A172 (cell line): ENCODE measurements at places on chromosomes 2 and 18. TPM values are rescaled to one million over a fixed set of nuclear protein-coding genes. Genes with fewer than 3 reads are reported as not detected.
A peak's percentile ranks its signal among the peaks of the same experiment; 100 is the strongest.

- no peak for DNase-seq
These were observed 2.6 kb upstream of the IMP4 start for GRCh38 chr2:130339885-130340745.

GRCh38 chr2:198408171-198408570 is 603.8 kb downstream of the PLCL1 start:
- DNase-seq, result no peak

DNA sequence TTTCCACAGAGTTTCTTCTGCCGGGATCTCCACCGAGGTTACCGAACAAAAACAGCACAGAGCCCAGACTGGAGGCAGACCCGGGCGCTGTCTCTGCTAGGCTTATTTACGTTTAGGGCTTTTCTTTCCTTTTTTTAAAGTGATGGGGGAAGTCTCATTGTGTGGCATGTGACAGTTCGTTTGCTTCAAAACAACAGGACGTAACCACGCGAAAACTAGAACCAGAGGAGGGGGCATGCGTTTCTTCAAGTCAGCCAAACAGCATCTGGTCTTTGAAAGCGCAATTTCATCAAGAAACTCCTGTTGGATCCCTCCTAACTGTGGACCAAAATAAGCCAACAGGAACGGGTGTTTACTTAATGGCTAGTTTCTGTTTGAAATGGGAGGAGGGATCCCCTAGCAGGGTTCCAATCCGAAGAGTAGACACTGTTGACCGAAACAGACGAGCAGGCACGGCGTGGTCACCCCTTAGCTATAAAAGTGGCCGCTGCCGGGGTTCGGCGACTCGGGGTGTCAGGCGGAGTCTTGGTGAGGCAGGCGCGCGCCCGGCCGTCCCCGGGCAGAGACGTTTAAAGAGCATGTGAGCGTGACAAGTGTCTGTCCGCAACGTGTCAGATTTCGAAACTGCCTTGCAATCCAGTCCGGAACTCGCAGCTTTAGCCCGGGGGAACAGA is 997 bp upstream of the TGIF1 start:
- no peak for DNase-seq

DNA sequence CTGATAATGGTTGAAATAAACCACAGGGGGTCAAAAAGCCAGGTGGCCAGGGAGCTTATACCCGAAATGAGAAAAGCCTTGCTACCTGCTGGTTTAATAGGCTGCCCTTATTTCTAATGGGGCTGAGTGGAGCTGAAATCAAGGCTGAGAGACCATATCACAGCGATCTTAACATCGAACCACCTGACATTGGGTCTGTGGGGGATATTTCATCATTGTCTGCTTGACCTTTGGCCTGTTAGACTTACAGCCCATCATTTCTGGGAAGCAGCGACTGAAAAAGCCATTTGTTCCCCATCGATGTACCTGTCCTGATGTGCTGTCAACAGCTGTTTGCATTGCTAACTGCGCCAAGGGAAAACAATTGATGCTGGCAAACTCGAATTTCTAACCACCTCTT is 199.7 kb upstream of the SLC14A2 start:
- DNase-seq, result no peak

DNA sequence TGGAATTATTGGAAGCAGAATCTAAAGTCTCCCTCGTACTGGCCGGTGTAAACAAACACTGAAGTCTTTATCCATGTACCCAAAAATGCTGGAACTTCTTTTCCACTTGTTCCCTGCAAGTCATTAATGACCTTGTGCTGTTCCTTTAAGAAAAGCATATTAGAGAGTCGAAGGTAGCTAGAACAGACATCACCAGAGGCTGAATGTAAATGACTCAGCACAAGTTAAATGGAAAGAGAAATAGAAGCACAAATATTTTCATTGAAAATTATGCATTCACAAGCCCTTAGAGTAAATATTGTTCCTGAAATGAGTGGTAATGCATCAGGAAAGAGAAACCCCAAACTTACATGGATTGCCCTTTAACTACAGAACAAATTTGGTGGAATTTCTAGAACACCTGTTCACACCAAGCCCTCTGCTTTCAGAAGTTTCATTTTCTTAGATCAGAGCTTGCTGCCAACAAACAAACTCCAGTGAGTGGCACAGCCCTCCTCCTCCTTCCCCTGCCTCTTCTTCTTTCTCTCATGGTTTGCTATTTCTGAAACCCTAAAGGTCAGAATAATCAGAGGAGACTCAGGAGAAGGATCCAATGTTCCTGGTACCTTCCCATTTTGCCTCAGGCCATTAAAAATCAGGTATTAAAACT is 264.3 kb downstream of the TXNL1 start:
- no peak for DNase-seq

DNA sequence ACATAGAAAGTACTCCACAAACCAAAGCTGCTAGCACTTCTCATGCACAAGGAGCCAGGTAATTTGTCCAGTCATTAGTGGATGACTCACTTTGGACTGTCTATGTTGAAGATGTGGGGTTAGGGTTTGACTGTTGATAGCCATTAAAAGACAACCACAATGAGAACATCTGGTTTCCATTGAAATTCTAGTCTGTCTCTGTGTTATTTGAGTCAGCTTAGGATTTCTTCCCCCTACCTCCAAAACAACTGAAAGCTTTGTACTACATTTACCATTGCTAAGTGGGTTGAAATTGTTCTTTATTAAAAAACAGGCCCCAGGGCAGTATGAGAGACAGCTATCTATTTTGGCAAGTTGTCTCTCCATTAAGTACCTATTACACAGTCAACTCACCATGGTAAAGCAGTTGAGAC is 50.2 kb upstream of the ANKRD44 start:
- DNase-seq, result peak; percentile 41

- DNase-seq, result no peak
These were observed 99.8 kb downstream of the SH3BP4 start for GRCh38 chr2:235051436-235052260.

GRCh38 chr2:142596334-142597088 is 281.0 kb upstream of the KYNU start:
- DNase-seq, result peak; percentile 56

DNA sequence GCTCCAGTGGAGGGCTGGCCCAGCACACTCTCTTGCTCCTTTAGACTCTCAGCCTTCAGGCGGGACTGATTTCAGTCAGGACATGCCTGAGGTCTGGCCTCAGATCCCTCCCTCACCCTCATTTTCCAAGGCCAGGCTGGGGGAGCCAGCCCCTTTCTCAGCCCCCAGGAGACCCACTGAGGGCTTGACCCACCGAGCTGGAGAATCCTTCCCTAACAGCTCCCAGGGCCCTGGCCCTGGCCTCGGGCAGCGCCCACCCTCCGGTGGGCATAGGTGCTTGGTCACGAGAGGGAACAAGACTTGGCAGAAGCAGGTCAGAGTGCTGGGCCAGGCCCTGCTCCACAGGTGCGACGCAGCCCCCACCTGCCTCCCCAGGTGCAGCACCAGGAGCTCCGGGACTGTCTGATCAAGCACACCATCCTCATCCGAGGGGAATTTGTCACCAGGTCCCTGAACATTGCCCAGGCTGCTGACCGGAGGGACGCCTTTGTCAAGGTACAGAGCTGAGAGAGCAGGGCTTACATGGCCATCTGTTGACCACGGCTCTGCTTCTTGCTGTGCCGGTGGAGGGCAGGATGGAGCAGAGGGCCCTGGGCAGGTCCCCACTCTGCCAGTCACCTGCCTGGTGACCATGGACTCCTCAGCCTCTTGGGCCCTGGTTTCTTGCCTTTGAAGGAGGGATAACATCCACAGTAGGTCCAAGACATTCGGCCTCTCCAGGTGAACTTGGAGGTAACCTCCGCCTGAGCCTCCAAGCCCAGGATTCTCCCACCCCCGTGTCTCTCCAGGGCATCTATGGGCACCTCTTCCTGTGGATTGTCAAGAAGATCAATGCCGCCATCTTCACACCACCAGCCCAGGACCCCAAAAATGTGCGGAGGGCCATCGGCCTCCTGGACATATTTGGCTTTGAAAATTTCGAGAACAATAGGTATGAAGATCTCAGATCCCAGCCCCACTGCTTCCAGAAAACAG is 46.3 kb downstream of the MYO7B start:
- no peak for DNase-seq

- DNase-seq, result no peak
These were observed 2.4 kb downstream of the ERBB4 start for GRCh38 chr2:212535996-212536816.

DNA sequence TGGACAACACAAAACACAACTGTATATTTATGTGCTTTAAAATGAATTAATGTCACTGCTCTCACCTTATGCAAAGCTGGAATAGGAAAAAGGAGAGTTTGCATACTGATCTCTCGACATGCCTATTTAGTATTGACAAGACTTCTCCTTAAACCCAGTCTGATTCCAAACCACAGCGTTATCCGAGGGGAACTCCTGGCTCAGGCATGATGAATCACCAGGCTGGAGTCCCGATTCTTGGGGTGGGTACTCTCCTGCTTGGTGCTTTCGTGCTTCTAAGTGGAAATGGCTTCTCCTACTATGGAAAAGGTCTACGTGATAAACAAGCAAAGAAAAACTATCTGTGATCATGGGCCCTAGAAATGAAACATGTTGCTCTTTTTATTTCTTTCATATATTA is 88.9 kb upstream of the SLC35G4 start:
- peak; percentile 59 for DNase-seq

GRCh38 chr2:148888986-148889385 is 14.0 kb downstream of the KIF5C start:
- no peak for DNase-seq

DNA sequence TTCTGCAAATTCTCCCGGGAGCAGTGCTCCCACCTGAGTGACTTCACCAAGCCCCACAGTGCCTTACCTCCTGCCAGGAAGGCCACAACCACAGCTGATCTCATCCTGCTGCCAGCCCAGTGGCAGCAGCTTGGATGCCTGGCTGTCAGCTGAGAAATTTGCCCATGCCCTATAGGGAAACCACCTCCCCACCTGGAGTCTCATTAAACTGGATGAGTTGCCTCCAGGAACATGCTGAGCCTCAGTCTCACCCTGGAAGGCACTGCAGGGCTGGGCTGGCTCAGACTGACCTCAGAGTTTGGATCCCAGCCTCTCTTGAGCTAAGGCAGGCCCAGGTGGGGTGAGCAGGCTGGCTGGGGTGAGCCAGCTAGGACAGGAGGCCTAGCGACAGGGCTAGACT is 23.3 kb downstream of the REEP1 start:
- peak; percentile 49 for DNase-seq

DNA sequence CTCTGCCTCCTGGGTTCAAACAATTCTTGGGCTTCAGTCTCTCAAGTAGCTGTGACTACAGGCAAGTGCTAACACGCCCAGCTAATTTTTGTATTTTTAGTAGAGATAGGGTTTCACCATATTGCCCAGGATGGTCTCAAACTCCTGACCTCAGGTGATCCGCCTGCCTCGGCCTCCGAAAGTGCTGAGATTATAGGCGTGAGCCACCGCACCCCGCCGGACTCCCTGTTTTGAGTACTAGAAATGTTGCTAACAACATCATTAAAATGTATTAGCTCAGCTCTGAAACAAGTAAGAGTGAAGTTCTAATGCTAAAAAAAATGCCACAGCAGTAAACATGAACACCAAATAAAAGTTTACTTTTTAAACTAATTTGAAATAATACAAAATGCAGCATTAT is 937.7 kb downstream of the CPS1 start:
- no peak for DNase-seq

- DNase-seq, result no peak
These were observed 238.6 kb upstream of the PARD3B start for GRCh38 chr2:204306667-204307066.

DNA sequence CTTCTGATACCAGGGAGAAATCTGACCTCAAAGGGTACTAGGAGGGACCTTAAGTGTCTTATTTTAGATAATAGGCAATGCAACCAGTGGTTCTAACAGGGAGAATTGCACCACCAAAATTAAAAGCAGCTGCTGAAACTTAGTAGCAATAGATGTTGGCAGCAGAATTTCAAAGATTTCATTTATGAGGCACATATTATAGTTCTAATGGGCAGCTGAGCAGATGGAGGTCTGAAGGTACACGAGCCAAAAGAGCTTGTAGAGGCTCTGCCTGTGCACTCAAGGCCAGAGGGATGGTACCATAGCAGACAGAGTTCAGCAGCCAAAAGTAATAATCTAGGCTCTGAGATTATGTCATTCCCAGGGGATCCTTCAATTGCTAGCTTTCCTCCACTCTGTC is 87.3 kb upstream of the NCKAP5 start:
- no peak for DNase-seq

DNA sequence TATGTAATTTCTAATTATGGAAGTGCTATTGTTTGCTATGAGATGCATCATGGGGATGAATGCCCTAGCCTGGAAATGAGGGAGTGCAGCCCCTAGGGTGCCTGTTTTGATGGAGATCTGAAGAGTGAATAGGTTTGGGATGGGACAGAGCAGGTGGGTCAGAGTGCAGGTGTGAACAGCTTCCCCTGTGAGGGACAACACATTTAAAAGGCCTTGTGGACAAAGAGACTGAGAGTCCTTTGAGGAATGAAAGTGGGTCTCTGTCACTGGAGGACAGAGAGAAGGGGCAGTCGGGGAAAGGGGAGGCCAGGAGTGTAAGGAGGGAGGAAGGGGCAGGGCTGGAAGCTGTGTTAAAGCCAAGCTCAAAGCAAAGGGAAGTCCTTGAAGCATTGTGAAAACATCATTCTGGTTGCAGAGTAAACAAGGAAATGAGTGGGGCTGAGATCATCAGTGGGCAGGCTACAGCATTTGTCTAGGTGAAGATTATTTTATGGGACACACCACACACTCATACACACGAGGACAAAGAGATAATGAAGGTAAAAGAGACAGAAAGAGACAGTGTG is 877.6 kb downstream of the SLC4A3 start:
- peak; percentile 67 for DNase-seq

DNA sequence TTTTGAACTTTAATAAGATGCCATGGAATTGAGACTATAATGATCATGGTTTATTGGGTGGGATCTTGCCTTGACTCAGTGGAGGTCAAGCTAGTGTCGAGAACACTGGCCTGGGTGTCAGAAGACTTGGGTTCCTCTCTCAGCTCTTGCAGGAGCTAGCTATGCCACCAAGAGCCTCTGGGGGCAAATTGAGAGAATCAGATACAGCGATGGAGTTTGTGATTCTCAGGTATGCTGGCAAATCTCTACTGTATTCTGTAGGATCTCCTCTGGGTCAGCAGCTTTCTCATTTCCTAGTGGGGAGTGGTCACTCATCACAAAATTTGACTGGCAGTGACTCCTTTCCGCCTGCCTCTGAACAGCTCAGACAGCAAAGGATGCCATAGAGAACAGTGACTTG is 477.0 kb downstream of the RNF144A start:
- no peak for DNase-seq

DNA sequence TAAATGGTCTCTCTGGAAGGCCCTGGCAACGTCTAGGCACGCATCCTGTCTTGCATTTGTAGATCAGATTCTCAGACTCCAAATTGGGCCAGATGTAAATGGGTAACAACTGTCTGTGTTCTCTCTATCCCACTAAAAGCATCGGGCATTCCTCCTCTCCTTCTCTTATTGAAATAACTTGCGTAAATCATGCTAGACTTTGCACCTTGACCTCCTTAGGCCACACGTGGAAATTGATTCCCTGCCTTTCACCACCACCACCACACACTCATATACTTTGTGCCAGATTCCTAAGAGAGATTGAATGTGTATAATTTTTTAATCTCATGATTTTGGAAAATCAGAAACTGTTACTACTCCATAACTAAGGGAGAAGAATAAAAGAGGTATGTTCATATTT is 21.3 kb downstream of the MAPRE3 start:
- no peak for DNase-seq

The KIF5C gene
- 14.6 and 22.9 TPM in 2 replicates for total RNA-seq

The PARD3B gene
- total RNA-seq, result 3.7 and 5.4 TPM in 2 replicates

The CCDC74A gene
- 92.8 and 117 TPM in 2 replicates for total RNA-seq

The KIAA1328 gene
- 9.1 TPM in 2 replicates for total RNA-seq

The GRHL1 gene
- total RNA-seq, result 0.57 and 3.8 TPM in 2 replicates

The MC5R gene
- 6.7 and 7.5 TPM in 2 replicates for total RNA-seq
